Mesangial cell (primary cell): ENCODE measurements at places on chromosomes 1 and 21. TPM values are rescaled to one million over a fixed set of nuclear protein-coding genes. Genes with fewer than 3 reads are reported as not detected.

Gene MYOG
- total RNA-seq: not detected in 2 replicates

Gene EVA1B
- total RNA-seq: 234 and 597 TPM in 2 replicates

Gene GNG12
- total RNA-seq: 81.9 and 103 TPM in 2 replicates

Gene LIPI
- not detected in 2 replicates for total RNA-seq

Gene COL9A2
- 5.1 and 10.6 TPM in 2 replicates for total RNA-seq

Gene ALDH9A1
- total RNA-seq: 54.5 and 65.3 TPM in 2 replicates

Gene LENEP
- total RNA-seq: 0.89 TPM in 1 of 2 replicates, not detected in the other

Gene NPR1
- 4.7 and 74.3 TPM in 2 replicates for total RNA-seq

Gene KCNJ10
- not detected in 2 replicates for total RNA-seq

Gene CHODL
- under 0.01 and 0.13 TPM in 2 replicates for total RNA-seq

Gene LRRC47
- 29.9 and 32.6 TPM in 2 replicates for total RNA-seq

Gene LRRC39
- 0.38 TPM in 1 of 2 replicates, not detected in the other for total RNA-seq

Gene ATP1A4
- total RNA-seq: not detected in 2 replicates

Gene ESRRG
- 0.33 and 1.4 TPM in 2 replicates for total RNA-seq

Gene HSPG2
- 146 and 507 TPM in 2 replicates for total RNA-seq

Gene LCE3D
- total RNA-seq: not detected in 2 replicates

Gene RNF11
- 65.5 and 77.6 TPM in 2 replicates for total RNA-seq

Gene LRRC53
- total RNA-seq: not detected in 2 replicates

Gene SLC44A5
- total RNA-seq: 0.49 and 2.5 TPM in 2 replicates

Gene SELP
- total RNA-seq: not detected in 2 replicates

Gene PDE9A
- total RNA-seq: not detected in 2 replicates

Gene WNT9A
- total RNA-seq: 0.65 and 4.3 TPM in 2 replicates

Gene HLCS
- 20.7 and 27.4 TPM in 2 replicates for total RNA-seq

Gene CALML6
- 0.63 TPM in 1 of 2 replicates, not detected in the other for total RNA-seq

Gene L1TD1
- total RNA-seq: under 0.01 TPM in 1 of 2 replicates, not detected in the other

Gene TMCC2
- 3.0 and 5.2 TPM in 2 replicates for total RNA-seq

Gene LSS
- 66.0 and 103 TPM in 2 replicates for total RNA-seq

Gene SAMD11
- total RNA-seq: 3.4 and 58.4 TPM in 2 replicates

Gene NCSTN
- total RNA-seq: 80.8 and 162 TPM in 2 replicates

Gene DENND1B
- total RNA-seq: 4.1 and 5.6 TPM in 2 replicates

Gene CFHR3
- not detected in 2 replicates for total RNA-seq

Gene OR2T35
- not detected in 2 replicates for total RNA-seq

Gene GPR25
- 0.33 TPM in 1 of 2 replicates, not detected in the other for total RNA-seq

Gene CHTOP
- 36.4 and 38.1 TPM in 2 replicates for total RNA-seq

Gene DCST1
- not detected in 2 replicates for total RNA-seq

Gene BTBD19
- total RNA-seq: 3.4 and 13.3 TPM in 2 replicates

Gene FAM151A
- total RNA-seq: not detected in 2 replicates

Gene CTSS
- total RNA-seq: under 0.01 and 0.33 TPM in 2 replicates

Gene PLEKHA6
- total RNA-seq: 8.6 and 16.6 TPM in 2 replicates

Gene MNDA
- total RNA-seq: not detected in 2 replicates

Gene BCAN
- not detected in 2 replicates for total RNA-seq

Gene ADAMTSL4
- 0.98 and 5.8 TPM in 2 replicates for total RNA-seq

Gene IFNLR1
- total RNA-seq: 1.5 and 3.6 TPM in 2 replicates

Gene TNNT2
- 0.65 and 2.3 TPM in 2 replicates for total RNA-seq

Gene RYR2
- 0.16 and 0.25 TPM in 2 replicates for total RNA-seq

Gene SERTAD4
- total RNA-seq: 9.8 and 14.7 TPM in 2 replicates

Gene EVA1C
- 1.6 and 2.4 TPM in 2 replicates for total RNA-seq

Gene VHLL
- total RNA-seq: not detected in 2 replicates
